Thoracic aorta (tissue), 2 donors: ENCODE measurements at places on chromosomes 2 and 18. TPM values are rescaled to one million over a fixed set of nuclear protein-coding genes. Genes with fewer than 3 reads are reported as not detected.

- no peak for DNase-seq
Observed at GRCh38 chr18:58046794-58047555, 2.9 kb downstream of the NEDD4L start.

- DNase-seq: no peak
Observed at GRCh38 chr2:174765576-174765975, 1.3 kb upstream of the CHRNA1 start.

DNA sequence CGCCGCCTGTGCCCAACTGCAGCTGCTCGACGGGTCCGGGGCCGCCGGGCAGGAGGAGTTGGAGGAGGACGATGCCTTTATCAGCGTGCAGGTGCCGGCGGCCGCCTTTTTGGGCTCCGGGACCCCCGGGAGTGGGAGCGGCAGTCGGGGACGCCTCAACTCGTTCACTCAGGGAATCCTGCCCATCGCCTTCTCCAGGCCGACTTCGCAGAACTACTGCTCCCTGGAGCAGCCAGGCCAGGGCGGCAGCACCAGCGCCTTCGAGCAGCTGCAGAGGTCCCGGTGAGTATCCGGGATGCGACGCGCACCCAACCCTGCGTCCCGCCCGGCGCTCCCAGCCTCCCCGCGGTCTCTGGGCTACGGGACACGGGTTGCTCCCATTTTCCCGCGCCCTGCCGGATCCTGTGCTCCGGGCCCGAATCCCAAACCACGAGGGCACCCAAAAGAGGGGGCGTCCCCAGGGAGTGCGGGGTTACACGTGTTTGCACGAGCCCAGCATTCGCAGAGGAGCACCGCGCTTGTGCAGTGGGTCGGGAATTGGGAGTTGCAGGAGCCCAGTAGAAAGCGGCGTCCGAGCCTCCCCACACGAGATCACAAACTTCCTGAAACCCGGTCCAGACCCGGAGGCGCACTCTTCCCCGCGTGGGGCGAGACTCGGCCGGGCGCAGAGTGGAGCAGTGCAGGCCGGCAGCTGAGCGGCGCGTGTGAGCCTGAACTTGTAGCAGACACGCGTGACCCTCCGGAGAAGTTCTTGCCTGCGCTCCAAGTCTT is 1.2 kb downstream of the CABLES1 start:
- no peak for DNase-seq

GRCh38 chr2:127796389-127796788 is 14.6 kb downstream of the WDR33 start:
- DNase-seq: no peak

Gene FAM237A
- total RNA-seq: not detected
